Foreskin fibroblast (primary cell): ENCODE measurements at places on chromosomes 13 and 19.

DNA sequence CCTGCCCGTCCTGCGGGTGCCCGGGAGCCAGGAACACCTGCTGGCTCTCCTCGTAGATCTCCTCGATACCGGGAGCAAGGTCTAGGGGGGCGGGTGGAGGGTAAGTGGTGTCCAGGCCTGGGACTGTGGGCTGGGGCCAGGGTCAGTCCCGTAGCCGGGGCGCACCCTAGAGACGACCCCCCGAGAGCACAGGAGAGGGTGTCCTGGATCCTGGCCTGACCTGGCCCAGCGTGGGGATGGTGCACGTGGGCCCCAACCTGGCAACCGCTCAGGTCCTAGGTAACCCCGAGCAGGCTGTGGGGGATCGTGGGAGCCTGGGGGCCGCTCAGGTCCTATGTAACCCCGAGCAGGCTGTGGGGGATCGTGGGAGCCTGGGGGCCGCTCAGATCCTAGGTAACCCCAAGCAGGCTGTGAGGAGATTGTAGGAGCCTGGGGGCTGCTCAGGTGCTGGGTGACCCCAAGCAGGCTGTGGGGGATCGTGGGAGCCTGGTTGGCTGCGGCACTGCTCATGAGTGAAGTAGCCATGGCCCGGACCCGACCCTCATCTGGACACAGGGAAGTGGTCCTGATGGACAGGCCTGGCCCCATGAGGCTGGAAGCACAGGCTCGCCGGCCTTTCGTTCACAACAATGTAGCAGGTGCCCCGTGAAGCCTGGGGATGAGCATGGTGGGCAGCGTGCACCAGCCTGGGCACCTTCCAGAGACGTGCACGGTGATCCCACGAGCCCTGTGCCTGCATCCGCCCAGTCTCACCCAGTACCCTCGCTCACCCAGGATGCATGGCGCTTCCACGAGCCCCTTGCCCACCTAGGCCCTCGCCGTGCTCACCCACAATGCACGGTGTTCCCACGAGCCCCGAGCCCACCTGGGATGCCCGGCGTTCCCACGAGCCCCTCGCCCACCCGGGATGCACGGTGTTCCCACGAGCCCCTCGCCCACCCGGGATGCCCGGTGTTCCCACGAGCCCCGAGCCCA, 6.2 kb downstream of the GPX4 start:
- DNase-seq: no peak

GRCh38 chr13:106683179-106683578, 115.2 kb upstream of the ARGLU1 start:
- no peak for DNase-seq

- DNase-seq: no peak
Measured at GRCh38 chr19:5951338-5951861, 26.5 kb downstream of the RANBP3 start.

GRCh38 chr13:51283371-51283770, 56.1 kb upstream of the SERPINE3 start:
- DNase-seq: no peak

DNA sequence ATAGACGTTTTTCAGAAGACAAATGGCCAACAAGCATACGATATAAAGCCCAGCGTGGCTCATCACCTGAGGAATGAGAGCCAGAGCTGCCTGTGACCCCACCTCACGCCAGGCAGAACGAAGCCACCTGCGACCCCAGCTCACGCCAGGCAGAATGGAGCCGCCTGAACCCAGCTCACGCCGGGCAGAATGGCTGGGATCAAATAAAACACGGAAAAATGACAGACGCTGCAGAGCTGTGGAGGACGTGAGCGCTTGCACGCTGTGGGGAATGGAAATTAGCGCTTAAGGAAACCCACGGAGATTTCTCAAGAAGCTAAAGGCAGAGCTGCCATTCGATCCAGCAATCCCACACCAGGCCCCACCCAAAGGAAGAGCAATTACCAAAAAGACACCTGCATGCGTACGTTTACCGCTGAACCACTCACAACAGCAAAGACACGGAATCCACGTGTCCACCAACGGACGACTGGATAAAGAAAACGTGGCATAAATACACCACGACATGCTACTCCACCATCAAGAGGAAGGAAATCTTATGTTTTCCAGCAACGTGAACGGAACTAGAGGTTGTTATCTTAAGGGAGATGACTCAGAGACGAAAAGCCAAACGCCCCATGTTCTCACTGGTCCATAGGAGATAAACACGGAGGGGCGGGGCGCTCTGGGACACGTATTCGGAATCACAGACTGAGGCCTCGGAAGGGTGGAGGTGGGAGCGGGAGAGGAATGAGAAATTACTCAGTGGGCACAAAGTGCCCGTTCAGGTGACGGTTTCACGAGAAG, 30.7 kb upstream of the C13orf46 start:
- no peak for DNase-seq

- no peak for DNase-seq
Measured at GRCh38 chr13:96771486-96772367, 222.5 kb downstream of the OXGR1 start.

DNA sequence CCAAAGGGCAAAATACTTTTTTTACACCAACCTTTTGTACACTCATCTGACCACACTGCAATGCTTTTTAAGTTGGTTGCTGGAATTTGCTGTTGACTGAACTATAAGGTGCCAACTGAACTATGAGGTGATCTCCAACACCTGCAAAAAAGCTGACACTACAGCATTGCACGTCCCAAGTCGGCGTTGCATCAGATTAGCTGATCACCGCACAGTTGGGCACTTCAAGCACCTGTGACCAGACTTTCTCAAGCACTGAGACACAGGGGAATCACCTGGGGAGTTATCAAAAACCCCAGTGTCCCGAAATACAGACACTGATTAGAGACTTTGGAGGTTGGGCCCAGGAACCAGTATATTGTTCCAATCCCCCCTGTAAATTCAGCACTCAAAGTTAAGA, 1.1 kb downstream of the NLRP11 start:
- DNase-seq: no peak

DNA sequence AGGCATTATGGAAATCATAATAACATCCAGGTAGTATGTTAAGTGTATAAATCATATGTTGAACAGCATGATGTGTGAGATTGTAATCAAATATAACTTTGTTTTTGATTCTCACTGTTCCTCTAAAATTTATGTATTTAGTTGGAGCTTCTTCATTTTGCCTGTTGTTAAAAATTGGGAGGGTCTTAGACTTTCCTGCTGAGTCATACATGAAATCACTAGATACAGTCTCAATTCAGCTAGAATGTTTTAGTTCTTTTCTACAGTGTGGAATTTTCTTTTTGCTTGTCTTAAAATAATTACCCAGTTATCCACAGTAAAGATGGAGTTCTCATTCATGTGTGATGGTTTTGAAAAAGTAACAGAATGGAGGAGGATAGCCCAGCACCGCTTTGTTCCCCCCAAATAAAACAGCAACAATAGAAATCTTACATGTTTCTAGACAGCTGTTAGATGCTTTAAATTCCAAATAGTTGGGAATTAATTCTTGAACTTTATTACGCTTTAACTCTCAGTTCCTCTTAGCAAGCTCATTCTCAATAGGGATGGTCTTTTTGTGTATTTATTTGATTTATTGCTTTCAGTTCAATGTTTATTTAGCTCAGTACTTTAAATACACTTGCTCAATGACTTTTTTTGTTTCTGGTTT, 109.5 kb downstream of the PDS5B start:
- no peak for DNase-seq

DNA sequence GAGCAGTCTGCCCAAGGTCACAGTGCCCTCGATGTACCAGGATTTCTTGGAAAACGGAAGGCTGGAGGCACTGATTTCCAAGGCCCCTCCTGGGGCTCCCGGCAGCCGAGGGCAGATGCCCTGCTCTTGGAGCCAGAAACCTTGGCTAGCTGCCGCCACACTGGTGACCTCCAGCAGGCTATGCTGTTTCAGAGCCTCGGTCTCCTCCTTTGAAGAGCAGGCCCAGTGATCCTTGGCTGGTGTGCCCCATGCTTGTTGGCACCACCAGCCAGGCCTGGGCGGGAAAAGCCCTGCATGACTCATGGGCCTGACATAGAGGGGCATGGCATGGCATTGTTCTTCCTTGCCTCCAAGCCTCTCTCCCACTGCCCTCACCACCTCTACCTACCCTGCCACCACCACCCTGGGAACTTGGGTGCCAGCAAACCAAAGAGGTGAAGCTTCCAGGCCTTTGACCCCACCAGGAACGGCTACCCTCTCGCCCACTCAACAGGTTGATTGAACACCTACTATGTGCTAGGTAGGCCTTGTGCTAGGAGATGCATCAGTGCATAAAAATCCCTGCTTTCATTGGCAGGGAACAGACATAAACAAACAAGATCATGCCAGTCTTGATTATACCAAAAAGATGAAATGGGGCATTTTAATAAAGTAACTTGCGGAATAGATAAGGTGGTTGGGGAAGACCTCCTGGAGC, 1.6 kb upstream of the CLEC11A start:
- DNase-seq: peak; percentile 52

DNA sequence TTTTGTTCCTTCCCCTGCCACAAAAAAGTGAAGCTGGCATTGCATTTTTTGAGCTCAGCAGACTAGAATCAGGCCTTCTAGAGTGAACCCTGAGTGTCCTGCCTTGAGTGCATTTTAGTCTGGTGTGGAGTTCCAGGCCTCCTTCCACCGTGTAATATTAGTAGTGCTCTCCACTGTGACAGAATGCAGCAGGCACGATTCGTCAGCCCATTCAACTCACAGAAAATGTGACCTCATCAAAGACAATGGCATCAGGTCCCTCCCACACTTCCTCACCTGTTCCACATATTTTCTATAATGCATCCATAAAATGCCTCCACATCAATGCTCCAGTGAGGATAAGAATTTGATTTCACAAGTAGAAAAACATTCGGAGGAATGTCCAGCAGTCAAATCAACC, 227.6 kb downstream of the FGF9 start:
- DNase-seq: no peak

GRCh38 chr13:34747507-34747906, 194.6 kb upstream of the NBEA start:
- DNase-seq: no peak

DNA sequence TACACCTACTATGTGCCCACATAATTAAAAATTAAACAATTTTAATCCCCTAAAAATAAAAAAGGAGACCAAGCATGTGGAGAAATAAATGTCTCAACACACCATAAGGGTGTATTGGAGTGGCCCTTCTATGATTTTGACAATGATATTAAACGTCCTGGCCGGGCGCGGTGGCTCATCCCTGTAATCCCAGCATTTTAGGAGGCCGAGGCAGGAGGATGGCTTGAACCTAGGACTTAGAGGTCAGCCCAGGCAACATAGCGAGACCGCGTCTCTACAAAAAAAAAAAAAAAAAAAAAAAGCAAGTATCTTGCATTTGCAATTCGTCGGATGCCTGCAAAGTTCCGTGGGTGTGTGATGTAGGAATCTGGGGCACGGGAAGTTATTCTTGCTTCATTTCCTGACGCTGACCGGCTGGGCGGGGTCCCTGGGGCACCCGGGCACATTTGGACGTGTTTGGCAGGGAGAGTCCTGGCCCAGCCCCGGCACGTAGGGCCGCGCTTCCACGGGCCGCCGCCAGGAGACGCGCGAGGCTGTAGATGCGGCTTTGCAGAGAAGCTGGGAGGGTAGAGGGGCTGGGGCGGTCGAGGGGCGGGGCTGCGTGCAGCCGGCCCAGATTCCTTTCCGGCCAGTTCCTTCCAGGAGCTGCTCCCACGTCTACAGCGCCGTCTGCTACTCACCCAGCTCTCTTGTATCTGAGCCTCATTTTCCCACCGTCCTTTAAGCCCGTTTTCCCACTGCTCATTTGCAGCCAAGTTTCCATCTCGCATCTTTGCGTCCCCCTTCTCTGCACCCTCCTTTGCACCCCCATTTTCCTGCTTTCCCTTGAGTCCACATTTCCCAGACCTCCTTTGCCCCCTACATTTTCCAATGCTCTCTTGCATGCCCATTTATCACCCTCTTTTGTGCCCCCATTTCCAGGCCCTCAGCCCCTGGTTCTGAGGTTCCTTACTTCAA, 2.2 kb upstream of the TSPAN16 start:
- peak; percentile 97 for DNase-seq

- DNase-seq: peak; percentile 86
Measured at GRCh38 chr19:19034204-19034624, 811 bp downstream of the ARMC6 start.

DNA sequence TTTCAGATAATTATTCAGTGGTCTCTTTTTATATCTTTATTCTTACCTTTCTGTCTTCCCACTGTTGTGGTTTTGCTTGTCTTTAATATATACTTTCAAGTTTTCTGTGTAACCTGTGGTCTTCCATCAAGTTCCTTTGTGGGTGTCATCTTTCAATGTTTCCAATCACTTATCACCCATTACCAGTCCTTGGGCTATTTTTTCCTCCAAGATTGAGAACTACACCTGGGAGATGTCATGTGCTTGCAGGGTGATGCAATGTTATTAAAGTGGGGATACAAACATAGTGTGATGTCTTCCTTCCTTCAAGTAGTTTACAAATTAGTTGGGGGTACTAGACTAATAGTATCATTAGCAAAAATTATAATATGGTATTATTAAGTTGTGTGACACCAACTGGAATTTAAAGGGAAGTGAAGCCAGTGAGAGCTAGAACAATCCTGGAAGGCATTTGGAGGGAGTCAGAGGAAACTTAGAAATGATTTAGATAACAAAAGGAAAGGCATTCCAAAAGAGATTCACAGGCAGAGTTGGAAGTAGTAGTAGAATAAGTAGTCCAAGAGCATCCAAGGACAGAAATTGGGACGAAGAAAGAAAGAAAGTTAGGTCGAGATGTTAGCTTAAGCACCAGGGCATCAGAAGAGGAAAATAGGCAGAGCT, 3.4 kb downstream of the FNDC3A start:
- no peak for DNase-seq

- DNase-seq: no peak
Measured at GRCh38 chr13:98434060-98434459, 142.8 kb downstream of the STK24 start.

DNA sequence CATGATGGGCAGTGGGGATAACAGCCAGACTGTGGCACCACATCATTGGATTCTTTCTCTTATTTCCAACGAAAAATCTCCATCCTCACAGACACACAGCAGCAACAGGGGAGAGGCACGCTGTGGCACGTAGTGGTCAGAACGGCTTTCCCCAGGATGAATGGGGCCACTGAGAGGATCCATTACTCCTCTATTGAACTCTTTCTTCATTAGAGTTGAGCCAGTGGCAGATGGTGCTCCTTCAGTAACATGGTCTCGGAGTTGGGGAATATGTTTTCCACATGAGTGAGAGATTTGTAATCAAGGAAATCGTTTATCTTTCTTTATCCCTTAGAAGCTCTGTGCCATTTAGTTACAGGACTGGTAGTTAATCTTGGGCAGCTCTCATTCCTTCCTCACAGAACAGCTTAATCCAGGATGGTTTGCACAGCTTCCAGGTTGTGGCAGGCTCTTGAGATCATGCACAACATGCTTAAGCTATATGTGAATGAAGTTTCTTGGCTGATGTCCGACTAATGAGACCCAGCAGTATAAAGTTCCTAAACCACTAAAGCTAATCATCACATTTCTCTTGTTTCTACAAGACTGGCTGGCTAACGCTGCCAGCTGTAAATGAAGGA, 180.5 kb upstream of the SLC10A2 start:
- no peak for DNase-seq

DNA sequence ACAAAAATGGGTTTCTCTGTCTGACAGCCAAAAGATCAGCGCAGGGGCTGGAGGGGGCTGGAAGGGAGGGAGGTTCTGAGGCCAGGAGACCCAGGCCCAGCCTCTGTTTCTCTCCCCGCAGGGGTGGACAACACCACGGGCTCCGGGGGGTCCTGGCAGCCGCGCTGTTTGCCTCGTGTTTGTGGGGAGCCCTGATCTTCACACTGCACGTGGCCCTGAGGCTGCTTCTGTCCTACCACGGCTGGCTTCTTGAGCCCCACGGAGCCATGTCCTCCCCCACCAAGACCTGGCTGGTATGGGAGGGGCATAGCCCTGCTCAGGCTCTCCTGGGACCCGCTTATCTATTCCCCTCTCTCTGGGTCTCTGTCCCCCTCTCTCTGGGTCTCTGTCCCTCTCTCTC, 9.6 kb downstream of the CPT1C start:
- no peak for DNase-seq
